GM12864 (cell line): ENCODE measurements at places on chromosomes 1 and 21.
A peak's percentile ranks its signal among the peaks of the same experiment; 100 is the strongest.

GRCh38 chr1:157371826-157372225 lies 180.5 kb downstream of the FCRL5 start:
- DNase-seq, result no peak

DNA sequence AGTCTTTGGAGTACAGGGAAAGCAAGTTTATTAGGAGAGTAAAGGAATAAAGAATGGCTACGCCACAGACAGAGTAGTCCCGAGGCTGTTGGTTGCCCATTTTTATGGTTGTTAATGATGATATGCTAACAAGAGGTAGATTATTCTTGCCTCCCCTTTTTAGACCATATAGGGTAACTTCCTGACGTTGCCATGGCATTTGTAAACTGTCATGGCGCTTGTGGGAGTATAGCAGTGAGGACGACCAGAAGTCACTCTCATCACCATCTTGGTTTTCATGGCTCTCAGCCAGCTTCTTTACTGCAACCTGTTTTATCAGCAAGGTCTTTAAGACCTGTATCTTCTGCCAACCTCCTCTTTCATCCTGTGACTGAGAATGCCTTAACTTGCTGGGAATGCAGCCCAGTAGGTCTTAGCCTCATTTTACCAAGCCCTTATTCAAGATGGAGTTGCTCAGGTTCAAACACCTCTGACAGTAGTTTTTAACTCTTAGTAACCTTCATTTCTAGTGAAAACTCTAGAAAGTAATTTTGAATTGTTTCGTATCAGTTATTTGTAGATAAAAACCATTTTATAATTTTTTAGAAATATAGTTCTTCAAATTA lies 26.2 kb downstream of the TCP10L start:
- no peak for DNase-seq

DNA sequence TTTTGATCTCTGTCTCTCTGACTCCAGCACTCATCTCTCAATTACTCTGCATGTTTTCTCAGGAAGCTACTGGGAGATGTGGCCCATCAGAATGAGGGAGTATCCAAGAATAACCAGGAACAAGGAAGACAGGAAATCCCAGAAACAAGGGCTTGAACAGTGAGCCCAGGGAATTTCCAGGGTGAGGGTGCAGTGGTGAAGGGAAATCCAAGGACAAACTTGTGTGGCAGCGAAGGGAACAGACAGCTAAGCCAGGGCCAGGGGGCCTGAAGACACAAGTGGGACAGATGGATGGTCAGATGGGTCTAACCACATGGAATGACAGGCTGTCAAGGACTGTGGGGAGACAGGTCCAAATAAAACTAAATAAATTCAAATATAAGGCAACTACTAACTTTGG lies 121.8 kb upstream of the ERRFI1 start:
- no peak for DNase-seq

DNA sequence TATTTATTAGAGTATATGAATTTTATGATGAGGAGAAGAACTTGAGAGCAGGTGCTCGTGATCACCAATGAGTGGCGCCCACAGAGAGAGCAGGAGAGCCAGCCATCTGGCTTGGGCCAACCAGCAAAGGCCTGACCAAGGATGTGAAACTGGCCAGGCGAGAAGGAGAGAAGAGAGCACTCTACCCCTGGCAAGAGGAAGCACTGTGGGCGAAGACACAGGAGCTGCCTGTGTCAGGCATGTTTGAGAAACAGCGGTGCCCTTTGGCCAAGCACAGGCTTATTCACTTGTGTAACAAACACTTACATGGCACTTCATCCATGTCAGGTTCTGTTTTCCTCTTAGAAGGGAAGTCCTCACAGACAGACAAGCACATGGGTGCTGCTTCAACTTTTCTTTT lies 4.2 kb upstream of the SIPA1L2 start:
- no peak for DNase-seq

- peak; percentile 84 for DNase-seq
These were observed at the start of gene PPIE for GRCh38 chr1:39738622-39739366. Gene PPIE, plus strand, starts transcription at chr1:39738882. Its CDS starts 19 bp downstream, at chr1:39738901.

GRCh38 chr1:224329484-224329841 lies 509 bp downstream of the NVL start:
- DNase-seq, result no peak

DNA sequence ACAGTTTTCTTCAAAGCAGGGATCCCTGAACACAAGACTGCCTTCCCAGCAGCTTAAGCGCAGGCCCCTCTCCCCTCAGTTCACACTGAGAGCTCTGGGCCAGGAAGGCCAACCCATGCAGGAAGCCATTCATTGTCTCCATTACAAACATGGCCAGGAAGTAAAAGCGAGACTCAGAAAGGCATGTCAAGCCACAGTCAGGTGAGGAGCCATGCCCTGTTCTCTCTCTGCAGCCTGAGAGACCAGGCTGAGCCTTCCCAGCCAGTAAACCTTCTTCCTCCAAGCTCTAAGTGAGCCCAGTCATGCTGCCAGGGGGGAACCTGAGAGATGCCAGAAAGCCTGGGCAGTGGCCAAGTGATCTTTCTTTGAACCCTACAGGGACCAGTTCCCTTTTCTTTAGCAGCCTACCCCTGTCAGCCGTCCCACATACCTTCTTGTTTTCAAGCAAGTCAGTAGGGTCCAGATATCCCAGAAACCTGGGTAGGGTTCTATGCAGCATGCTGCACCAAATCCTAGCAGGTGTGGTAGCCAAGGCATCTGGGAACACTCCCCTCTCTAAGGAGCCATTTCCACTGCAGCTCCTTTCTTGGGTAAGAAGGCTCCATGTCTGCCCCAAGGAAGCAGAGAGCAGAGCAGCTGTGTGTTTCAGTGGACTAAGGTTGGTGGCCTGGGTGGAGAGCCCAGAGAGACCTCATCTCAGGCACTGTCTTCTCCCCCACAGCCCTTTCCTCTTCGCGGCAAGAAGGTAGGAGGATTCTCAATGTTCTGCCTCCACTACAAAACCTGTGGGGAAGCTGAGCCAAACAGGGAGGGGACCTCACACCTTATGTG lies 977 bp downstream of the TRAF3IP3 start:
- peak; percentile 54 for DNase-seq

GRCh38 chr1:162902416-162902815 lies 41.4 kb upstream of the CCDC190 start:
- DNase-seq, result no peak

- DNase-seq, result no peak
These were observed 10.5 kb upstream of the MCOLN3 start for GRCh38 chr1:85058786-85059185.

DNA sequence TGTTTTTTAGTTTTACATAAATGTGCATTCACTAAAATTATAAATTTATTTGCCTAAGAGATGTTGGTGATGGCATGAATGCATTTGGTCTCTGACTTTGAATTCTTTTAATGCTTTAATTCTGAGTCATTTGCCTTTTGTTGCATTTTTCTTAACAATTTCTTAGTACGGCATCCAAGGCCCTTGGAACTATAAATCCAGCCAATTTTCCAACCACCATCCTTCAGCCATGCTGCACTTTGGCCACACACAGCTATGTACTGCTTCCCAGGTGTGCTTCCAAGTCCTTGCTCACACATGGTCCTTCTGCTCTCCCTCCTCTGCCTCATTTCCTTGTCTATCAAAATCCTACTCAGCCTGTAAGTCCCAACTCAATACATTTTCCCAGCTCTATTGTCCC lies 161.0 kb downstream of the DHRS3 start:
- DNase-seq, result no peak

GRCh38 chr21:29102791-29103257 lies 27.6 kb upstream of the MAP3K7CL start:
- DNase-seq, result no peak

DNA sequence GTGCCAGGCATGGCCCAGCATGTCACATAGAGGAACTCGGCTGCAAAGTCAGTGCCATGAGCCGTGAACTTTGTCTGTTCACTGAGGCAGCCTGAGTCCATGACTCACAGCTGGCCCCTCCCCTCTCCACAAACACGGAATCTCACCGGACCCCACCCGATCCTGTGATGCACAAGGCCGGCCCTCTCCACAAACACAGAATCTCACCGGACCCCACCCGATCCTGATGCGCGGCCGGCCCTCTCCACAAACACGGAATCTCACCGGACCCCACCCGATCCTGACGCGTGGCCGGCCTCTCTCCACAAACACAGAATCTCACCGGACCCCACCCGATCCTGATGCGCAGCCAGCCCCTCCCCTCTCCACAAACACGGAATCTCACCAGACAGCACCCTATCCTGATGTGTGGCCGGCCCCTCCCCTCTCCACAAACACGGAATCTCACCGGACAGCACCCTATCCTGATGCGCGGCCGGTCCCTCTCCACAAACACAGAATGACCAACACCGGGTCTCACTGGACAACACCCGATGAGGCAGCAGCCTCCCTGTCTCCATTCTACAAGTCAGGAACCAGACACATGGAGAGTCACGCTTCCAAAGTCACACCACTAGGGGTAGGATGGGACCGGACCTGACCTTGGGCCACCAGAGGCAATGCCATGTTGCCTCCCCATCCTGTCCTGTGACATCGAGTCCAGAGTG lies 39.6 kb upstream of the GPR153 start:
- no peak for DNase-seq

DNA sequence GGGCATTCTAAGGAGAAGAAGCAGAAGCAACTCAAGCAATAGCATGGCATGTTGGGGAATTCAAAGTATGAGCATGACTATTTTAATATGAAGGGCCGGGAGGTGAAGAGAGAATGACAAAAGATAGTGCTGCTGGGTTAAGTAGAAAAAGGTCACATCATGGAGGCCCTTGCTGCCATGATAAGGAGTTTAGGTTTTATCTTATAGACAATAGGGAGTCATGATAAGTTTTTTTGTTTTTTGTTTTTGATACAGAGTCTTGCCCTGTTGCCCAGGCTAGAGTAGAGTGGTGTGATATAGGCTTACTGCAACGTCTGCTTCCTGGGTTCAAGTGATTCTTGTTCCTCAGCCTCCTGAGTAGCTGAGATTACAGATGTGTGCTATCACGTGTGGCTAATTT lies 3.1 kb downstream of the BNIPL start:
- DNase-seq, result no peak
